ENCODE measurements at places on chromosomes 6 and 20.

DNA sequence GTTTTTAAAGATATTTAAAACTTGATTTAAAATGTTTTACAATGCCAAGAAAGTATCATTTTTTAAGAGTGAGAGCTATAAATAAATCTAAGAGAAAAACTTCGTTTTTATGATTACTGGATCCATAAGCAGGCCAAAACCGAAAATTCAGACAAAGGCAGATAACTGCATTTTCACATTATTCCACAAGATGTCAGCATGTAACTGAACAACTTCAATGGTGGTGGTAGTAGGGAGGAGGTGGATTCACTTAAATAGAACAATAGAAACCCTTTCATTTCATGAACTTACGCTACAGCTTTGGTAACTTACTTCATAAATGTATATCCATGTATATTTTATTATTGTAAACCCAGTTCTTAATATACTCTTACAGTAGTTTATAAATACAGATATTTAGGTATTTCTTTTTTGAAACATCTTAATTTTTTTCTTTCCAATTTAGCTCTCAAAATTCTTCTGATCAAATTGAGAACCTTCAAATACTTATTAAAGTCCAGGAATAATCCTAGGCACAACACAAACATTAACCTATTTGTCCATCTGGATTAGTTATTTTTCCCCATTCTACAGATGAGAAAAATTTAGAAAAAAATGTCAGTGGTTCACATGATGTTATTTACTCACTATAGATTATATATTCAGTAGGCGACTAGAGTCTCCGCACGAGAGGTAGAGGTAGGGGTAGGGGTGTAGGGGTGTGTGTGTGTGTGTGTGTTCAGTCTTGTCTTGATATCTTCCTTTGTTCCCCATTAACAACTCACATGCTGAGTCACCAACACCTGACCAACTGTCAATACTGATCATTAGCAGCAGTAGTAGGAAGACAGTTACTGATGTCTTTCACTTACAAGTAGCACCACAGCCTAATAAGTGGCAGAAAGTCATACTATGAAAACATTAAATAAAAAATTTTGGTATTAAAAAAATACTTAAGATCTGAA, 111.5 kb downstream of the ARHGAP18 start:
- ATAC-seq, result peak; percentile 87

DNA sequence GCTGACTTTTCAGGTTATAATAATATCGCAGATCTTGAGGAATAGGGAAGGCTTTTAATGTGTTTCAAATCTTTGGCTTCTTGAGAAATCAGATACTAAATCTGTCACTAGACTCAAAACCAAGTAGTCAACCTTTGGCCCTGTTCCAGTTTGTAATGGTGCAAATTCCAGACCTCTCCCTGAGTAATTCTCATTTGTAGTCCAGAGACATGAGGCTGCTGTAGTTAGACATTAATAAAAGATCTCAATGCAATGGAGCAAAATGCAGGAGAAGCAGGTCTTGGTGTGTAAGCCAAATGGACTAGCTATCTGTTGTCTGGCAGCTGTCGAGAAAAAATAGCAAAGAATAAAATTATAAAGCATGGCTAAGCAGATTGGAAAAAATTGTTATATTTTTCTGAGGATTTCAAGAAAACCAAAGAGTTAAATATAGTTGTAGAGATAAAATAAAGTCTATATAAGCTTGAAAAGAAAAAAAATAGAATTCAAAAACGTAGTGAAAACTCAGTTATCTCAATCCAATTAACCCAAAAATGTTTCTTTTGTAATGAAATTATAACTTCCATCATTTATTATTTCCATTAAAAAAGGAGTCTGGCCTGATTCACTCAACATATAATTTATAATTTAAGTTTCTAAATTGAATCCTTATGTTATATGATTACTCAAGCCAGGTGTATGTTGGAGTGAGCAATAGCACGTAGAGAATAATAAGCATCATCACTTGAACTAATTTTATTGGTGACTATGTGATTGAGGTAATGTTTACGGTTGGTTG, 161.5 kb upstream of the ADGRB3 start:
- no peak for ATAC-seq

DNA sequence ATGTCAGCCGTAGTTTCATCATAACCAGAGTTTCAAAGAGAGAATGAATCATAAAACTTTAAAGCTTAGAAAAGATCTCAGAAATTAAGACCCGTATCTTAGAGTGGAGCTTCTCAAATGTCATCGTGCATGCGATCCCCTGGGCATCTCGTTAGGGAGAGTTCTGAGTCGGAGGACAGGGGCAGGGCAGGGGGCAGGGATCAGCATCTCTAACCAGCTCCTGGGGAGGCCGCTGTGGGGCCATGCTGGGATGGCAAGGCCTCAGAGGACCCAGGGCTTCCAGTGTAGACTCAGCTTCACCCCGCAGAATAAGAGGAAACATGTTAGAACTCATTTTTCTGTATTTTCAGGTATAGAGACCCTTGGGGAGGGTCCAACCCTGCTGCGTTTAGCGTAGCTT, 72.0 kb upstream of the AFDN start:
- ATAC-seq, result no peak

DNA sequence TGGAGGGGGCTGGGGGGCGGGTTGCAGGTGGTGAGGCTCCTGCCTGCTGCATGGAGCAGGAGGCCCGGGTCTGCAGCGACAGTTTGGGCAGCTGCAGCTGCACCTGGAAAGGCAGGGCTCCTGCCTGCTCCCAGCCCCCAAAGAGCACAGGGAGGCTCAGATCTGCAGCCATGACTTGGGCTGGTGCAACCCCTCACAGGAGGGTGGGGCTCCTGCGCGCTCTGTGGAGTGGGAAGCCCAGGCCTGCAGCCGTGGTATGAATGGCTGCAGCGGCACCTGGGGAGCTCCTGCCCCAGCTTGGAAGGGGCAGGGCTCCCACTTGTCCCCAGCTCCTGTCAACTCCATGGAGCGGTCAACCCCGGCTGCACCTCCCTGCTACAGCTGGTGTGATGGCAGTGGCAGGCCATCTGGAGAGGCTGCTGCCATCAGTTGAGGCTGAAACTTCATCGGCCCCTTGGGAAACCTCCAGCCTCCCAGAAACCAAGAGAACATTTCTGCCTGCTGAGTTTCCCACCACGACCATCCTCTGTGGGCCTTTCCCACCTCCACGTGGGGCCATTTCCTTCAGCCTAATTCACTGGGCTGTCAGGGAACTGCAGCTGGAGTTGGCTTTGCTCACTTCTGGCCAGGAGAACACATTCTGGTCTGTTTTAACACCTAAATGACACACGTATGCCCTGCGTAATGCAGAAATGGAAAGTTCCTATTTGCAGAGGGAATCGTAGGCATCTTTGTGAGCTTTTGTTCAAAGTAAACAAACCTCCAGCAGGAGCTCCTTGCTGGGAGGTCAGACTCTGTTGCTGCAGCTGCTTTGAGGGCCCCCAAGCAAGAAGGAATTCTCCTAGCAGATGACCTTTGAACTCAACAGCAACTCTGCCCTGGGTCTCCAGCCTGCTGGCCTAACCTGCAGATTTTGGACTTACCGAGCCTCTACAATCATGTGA, 429.0 kb downstream of the PREX1 start:
- no peak for ATAC-seq

DNA sequence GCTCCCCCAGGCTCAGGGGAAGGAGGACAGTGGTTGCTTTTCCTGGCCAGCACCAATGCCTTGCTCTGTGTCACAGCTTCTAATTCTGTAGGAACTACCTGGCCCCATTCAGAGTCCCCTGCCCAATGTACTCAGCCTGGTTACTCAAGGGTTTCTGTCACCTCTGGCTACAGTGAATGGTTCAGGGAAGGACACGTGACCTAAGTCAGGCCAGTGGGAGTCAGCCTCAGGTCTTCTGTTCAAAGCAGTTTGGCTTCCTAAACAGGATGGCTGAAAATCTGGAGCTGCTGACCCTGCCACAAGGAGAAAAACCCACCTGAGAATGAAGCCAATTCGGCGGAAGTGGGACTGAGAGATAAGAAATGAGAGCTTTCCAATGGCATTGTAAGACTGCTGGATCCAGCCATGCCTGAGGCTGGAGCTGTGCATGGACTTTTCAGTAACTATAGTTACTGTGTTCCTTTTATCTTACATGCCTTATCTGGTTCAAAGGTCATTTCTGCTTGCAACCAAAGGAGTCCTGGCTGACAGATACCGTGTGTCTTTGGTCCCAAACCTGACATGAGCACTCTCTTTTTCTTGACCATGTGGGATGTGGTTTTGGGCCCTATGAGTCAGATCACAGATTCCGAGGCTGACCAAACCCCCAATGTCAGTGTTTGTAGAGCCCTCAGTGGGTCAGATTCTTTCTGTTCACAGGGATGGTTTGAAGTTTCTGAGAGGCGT, 104.3 kb downstream of the SULF2 start:
- ATAC-seq, result no peak

DNA sequence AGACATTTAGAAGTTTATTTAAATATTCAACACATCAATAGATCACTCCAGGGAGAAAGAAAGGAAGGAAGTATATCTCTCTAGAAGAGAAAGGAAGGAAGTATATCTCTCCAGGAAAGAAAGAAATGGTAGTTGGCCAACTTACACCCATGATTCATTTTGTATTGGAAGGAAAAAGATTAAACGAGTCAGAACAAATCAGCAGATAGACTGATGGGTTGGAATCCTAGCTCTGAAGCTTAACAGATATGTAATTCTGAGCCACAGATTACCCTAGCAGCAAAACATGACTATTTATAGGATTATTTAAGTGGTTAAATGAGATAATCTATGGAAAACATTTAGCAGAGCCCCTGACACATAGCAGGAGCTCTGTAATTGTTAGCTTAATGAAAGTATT, 27.1 kb downstream of the COL12A1 start:
- no peak for ATAC-seq

DNA sequence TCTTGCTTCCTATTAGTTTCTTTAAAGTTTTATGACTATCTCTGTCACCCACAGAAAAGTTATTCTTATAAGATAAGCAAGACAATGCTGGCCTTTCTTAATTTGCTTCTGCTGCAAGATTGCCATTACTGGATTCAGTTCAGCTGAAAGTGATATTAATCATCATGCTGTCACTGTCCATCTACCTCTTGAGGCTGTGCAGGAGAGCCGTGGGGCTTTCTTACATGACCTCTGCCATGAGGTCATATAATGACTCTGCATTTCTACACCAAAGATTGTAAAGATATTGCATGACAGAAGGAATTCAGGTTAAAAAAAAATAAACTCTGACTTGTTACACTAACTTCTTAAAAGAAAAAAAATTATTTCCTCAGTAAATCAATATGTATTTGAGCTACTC, 106.9 kb downstream of the TRDN start:
- ATAC-seq, result no peak

- peak; percentile 34 for ATAC-seq
Observed at GRCh38 chr20:48728042-48728825, 99.6 kb downstream of the PREX1 start.

DNA sequence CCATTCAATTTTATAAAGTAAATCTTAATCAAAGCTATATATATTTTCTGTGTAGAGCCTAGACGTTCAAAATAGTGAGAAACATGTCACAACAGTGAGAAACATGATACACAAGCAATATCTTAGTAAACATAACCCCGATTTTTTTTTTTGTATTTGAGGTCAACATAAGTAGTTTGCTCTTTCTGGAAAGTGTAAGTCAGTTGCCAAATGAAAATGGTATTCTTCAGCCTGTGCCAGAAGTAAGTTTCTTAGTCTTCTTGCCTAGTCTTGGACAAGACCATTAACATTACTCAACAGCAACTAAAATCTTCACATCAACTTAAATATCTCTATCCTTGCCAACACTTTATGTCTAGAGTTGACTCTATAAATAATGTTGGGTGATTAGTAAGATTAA, 59.7 kb downstream of the METTL24 start:
- no peak for ATAC-seq

DNA sequence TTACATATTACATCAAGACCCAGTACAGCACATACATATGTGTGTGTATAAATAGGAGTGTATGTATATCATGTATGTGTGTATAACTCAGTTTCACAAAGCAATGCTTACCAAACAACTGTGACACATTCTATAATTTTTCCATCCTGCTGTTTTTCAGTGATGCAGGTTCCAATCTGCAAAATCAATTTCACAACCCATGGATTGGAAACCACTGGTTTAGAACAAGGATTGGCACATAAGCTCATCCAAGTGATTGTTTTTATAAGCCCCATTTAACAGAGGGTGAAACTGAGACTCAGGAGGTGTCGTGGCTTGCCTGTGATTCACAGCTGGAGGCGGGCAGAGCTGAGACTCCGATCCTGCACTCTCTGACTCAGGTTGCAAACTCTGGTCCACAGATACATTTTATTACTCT, 158.2 kb downstream of the ZMYND8 start:
- ATAC-seq, result no peak

- no peak for ATAC-seq
Observed at GRCh38 chr6:159317430-159317829, 148.2 kb downstream of the FNDC1 start.

DNA sequence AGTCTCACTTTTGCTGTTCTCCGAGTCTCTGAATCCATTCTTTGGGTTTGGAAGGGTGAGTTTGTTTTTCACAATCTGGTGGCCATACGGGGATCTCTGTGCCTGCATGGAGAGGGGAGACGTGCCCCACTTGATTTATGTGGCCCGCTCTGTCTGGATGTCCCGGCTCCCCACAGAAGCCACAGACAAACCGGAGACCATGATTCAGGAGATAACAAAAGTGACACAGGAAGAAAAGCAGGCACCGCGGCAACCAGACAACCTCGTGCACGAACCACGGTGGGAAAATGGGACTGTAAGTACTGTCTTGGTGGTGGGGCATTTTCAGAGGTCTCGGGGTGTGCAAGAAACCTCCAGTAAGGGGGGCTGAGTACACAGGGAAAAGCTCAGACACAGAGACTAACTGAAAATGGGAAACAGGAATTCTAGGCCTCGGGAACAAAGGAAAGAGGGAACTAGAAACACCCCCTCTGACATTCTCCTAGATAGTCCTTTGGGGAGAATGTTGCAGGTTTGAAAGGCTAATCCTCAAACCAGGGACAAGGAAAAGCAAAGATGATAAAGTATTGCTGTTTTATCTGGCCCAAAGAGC, 22.1 kb upstream of the ZNF318 start:
- ATAC-seq, result peak; percentile 70

DNA sequence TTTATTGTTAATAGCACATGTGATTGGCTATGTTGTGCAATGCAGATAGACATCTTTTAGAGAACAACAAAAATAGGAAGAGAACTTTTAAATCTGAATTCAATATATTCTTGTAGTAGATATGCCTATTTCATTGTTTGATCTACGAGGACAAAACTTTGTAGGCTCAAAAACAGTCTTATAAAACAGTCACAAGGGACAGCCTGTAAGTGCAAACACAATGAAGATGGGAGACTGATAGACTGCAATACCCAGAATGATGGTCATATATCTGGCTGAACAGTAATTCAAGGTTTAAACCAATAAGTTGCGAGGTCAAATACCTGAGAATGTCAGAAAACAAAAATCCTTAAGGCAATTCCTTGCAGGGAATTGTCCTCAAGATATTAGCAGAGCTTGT, 1342.9 kb upstream of the ADGRB3 start:
- no peak for ATAC-seq

DNA sequence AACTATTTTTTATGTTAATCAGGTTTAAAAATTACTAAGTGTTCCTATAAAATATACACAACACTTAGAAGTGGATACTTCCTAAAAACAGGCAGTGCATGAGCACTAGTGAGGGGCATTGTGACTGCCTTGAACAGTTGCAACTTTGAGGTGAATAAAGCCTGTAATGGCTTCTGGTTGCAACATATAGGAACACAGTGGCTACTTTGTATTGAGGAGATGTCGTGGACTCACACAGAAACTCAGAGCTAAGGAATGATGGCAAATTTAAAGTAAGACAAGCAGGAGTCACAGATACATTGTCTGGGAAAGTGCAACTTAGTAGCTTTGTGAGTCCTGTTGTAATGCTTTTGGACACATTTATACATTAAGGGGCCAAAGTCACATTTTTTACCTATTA, 861 bp upstream of the HLA-A start:
- ATAC-seq, result no peak

- no peak for ATAC-seq
Observed at GRCh38 chr6:81750200-81750599, 2.3 kb downstream of the TENT5A start.

Data from motor neuron (in vitro differentiated cells).